Right hindlimb (tissue), 1 donor: ENCODE measurements at places on chromosomes 3 and 15.

DNA sequence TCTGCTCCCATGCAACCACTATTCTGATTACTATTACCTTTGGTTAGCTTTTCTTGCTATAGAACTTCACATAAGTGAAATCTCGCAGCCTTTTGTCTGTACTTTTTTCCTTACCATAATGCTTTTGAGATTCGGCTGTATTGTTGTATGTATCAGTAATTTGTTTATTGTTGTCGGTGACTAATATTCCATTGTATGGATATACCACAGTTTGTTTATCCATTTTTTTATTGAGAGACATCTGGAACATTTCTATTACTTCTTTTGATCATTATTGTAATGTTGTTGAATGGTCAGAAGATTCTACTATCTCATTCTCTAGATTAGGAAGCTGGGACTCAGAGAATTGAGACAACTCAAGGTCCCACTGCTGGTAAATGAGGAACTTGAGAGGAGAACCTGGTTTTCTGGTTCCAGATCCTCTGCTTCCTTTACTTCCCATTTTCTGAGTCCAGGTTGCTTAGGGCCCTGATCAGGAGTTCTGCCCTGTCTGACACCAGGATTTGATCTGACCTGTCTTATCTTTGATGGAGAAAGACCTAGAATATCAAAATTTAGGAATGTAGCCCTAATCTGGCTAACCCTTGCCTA, 18.2 kb upstream of the SPTSSB start:
- DNase-seq: no peak

DNA sequence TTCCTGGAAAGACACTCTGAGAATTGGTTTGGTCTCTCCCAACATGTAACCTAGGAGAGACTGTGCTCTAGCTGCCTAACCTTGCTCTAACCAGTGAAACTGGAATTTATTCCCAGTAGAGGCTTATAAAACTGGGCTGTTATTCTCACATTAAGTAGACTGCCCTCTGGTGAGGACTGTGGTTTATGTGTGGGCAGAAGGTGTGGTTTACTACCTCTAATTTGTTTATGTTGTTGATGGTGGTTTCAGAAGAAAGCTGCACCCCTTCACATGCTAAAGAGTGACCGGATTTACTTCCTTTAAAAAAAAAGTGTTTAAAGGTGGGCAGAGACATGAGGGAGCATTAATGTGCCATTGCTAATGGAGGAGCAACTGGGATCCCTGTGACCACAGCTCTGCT, 273.2 kb downstream of the MECOM start:
- no peak for DNase-seq

DNA sequence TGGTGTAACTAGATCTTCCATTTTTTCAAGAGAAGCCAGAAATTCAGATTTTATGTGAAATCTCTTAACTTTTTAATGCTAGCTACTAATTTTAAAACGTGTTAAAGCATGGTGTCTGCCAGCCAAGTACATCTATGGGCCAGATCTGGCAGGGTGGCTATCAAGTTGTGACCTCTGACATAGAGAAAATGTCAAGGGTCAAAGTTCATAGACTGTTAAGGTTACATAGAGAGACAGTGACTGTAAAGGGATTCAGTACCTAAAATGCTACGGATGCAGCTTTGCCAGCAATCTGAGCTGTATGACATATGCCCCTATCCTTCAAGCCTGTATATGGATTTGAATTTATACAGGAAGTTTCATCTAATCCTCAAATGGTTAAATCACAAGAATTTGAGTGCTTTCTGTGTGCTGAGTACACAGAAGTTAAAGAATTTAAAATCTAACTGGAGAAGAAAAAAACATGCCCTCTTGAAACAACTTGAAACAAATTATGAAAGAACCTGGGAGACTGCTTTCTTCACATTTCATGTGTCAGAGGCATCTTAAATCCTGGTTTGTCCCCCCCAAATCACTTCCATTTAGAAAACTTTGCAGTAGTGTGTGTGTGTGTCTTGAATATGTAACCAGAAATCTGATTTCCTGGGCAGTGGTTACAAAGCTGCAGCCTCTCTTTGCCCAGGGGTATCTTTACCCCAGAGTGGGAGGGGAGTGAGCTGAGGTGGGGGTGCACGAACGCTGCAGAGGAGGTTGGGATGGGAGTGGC, 895 bp upstream of the ARHGAP31 start:
- DNase-seq: peak; percentile 55

DNA sequence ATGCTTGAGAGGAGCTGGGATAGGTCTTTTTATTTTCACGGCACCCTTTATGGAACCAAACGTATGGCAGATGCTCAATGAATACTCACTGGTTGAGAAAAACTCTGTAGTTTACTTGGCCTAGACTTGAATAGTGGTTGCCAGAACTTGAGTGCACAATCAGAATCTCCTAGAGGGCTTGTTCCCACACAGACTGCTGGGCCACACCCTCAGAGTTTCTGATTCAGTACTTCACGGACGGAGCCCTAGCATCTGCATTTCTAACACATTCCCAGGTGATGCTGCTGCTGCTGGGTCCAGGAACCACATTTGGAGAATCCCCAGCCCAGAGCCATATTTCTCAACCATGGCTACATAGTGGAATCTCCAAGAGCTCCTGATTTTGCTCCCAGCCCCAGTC, 24.6 kb downstream of the CA12 start:
- no peak for DNase-seq

GRCh38 chr3:115989684-115990421, 366.5 kb downstream of the GAP43 start:
- DNase-seq: no peak

DNA sequence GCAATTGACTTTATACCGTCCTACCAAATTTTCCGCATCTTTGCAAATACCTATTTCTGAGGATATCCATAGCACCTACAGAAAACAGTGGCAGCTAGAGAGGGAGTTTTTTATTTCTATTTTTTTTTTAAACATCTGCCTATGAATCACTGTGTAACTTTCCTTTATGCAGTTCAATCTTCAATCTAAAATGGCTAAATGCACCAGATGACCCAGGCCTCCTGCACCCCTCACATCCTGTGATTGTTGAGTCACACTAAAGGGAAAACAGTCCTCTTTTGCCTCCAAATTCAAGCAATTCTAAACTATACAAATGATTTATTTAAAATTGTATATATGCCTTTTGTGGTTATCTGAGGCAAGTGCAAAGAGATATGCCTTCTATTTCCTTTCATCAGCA, 20.1 kb upstream of the BCL6 start:
- no peak for DNase-seq

- no peak for DNase-seq
Observed at GRCh38 chr15:49040151-49040550, 6.1 kb downstream of the SECISBP2L start.

DNA sequence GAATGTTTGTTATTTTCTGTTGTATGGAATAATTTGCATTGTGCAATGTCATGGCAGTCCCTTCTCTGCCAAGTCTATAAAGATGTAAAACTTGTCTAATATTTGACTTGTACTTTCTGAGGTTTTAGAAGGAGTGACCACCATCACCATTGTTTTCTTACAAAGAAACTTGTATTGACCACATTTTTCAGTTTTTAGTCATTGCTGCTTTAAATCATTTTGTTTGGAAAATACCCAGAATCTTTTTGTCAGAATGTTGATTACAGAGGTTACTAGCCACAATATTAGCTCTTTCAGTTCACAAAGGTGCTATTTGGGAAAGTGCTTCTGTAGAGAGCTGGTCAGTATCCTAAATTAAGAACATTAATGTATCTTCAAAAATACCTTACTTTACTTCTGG, 532.4 kb upstream of the GBE1 start:
- no peak for DNase-seq

DNA sequence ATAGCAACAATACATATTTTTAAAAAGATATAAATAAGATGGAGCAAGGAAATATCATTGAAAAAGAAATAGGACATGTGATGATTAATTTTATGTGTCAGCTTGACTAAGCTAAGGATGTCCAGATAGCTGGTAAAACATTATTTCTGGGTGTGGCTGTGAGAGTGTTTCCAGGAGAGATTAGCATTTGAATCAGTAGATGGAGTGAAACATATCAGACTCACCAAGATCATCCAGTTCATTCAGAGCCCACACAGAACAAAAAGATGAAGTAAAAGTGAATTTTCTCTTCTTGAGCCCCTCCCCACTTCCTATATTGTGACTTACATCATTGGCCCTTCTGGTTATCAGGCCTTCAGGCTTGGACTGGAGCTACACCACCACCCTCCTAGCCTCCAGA, 61.6 kb upstream of the TUSC7 start:
- no peak for DNase-seq

GRCh38 chr3:196821806-196822355, 45.8 kb upstream of the SENP5 start:
- DNase-seq: no peak

DNA sequence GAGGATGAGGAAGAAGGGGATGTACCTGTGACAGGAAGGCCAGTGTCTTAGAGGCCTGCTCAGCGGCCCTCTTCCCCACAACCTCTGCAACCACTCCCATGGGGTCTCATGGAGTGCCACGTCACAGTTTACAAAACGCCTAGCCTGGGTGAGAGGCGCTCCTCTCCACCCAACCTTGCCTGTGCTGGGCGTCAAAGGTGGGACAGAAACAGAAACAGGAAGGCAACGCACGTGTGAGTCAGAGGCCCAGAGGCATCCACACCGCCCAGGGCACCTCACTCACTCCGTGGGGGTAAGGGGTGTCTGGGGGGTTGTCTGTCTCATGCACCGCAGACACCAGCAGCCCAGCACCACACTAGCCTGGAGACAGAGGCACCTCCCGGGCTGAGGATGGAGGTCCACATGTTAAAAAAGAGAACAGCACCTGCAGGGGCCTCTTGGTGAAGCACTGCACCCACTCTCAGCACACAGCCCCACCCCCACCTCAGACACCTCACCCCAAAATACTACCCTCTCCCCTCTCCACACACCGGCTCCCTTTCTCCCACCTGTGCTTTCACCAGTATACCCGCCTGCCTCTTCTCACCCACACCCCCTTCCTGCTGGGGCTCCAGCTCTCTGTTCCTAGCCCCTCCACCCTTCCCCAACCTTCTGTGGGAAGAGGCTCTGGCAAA, 4.7 kb upstream of the CALML4 start:
- no peak for DNase-seq

DNA sequence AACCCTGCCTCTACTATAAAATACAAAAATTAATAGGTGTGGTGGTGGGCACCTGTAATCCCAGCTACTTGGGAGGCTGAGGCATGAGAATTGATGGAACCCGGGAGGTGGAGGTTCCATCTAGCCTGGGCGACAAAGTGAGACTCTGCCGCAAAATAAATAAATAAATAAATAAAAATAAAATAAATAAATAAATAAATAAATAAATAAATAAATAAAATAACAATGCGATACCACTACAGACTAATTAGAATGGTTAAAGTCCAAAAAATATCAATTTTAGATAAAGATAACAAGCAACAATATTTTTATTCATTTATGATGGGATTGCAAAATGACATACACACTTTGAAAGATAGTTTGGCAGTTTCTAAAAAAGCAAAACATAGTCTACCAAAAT, 1131.5 kb downstream of the SI start:
- no peak for DNase-seq

DNA sequence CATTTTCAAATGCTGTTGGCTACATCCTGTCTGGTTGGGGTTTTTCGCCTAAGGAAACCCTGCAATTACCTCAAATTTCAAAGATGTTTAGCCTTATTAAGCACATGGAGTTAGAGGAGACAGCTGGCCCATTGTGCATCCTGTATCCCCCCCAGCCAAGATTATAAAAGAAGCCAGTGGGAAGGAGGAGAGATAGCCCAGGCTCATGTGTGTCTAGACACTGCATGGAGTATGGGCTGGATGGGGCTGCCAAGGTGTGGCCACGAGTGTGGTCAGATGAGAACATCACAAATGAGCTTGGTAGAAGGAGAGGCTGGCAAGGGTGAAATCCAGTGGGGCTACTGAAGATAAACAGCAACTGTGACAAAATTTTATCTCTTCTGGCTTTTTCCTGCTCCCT, 270.0 kb upstream of the TBC1D5 start:
- DNase-seq: no peak
